T-cell (primary cell): ENCODE measurements at places on chromosomes 3 and 15.

DNA sequence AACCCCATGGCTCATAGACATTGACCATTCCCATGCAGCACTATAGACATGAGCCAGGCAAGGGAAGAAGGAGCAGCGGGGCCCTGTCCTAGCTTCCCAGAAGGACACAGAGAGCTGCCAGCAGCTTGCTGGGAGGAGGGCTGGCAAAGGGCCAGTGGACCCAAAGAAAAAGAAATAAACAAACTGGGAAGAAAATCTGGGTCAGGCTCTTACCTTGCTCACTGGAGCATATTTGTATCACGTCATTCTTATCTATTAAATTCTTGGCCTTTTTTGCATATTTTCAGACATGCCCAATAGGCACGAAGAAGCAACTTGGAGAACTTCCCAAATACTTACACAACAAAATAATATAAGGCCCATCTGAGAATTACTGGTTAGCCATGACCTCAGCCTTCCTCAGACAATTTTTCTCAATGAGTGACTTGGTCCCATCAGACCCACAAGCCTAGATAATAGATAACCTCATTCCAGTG lies 28.4 kb downstream of the RASGRP1 start:
- no peak for DNase-seq

DNA sequence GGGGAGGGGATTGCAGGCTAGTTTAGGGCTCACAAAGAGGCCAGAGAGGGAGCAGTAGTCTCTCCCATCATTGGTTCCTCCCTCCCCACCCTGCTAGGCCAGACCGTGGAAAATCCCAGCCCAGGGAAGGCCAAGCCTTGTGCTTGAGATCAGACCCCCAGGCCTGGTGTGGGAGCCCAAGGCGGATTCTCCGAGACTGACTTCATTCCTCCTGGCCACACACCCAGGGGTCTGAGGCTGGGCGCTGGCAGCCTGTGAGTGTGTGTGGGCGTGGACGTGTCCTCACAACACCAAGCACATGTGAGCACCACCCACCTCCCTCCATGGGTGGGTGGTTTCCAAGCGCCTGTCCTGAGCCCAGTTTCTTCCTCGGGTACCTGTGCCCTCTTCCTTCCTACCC lies 4.1 kb downstream of the LOXL1 start:
- no peak for DNase-seq

DNA sequence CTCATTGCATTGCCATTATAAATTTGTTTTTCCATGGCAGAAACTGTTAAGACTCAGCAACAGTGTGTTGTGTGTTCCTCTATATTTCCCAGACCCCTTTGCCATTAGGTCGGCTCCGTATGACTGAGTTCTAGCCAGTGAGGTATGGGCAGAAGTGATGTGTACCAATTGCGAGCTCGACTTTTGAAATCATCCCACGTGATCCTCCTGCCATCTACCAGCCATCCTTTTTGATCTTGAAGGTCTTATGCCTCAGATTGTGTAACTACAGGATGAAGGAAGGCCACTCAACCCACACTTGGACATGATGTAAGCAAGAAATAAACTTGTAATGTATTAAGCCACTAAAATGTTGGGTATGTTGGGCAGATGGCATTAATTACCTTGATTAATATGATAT lies 562.3 kb downstream of the PDCD6IP start:
- DNase-seq, result no peak

DNA sequence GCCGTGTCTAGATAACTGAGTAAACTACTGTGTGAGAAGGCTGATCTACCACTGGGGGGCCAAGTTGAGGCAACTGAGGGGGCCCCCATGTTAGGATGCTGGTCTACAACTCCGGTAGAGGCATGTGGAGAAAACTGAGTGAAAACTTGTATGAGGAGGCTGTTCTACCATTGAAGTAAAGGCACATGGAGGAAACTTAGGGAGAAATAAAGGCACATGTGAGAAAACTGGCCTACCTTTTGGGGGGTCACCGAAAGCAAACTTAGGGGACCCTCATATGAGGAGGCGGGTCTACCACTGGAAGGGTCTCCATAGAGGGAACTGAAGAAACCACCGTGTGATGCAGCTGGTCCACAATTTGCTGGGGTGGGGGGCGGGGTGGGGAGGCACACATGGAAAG lies 155.2 kb downstream of the FBLN2 start:
- DNase-seq, result no peak

DNA sequence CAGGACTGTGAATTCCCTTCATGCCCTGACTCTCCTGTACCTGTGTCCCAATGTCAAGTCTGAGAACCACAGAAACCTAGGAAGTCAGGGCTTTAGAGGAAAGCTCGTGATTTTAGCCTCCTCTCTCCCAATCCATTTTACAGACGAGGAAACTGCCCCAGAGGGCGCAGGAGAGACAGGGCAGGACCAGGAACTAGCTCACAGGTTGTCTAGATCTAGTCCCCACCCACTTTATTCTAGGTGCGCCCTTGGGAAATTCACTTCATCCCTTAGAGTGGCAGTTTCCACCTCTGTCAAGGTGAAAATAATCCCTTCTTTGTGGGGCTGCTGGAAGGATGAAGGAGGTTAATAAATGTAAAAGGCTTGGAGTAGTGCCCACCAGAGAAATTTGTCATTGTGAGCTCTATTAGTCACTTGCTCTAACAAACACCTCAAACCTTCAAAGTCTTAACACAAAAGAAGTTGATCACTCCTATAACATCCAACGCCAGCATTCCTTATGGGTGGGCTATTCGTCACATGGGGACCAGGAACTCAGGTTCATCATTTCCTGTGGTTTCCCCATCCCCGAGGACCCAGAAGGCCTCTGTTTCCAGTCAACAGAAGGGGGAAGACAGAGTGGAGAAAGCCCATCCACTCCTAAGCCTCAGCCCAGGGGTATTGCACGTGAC lies 282.3 kb downstream of the XXYLT1 start:
- DNase-seq, result no peak

- DNase-seq, result no peak
Measured at GRCh38 chr15:63190769-63191649, 1.6 kb downstream of the RAB8B start.

DNA sequence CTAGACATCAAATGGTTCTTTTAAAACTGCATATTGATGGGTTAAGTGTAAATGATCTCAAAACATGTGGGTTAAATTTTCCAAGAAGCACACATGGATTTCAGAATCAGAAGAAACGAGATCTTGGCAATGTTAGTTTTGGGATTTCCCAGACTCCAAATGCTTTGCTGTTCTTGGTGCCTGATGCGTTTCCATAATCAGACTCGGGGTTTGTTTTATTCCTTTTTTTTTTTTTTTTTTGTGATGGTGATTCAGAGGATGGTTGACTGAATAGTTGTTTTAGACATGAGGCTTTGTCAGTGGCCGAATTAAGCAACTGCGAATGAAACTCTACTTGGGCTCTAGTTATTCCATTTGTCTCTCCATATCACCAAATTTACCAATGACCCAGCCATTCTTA lies 52.2 kb upstream of the FAM98B start:
- no peak for DNase-seq

DNA sequence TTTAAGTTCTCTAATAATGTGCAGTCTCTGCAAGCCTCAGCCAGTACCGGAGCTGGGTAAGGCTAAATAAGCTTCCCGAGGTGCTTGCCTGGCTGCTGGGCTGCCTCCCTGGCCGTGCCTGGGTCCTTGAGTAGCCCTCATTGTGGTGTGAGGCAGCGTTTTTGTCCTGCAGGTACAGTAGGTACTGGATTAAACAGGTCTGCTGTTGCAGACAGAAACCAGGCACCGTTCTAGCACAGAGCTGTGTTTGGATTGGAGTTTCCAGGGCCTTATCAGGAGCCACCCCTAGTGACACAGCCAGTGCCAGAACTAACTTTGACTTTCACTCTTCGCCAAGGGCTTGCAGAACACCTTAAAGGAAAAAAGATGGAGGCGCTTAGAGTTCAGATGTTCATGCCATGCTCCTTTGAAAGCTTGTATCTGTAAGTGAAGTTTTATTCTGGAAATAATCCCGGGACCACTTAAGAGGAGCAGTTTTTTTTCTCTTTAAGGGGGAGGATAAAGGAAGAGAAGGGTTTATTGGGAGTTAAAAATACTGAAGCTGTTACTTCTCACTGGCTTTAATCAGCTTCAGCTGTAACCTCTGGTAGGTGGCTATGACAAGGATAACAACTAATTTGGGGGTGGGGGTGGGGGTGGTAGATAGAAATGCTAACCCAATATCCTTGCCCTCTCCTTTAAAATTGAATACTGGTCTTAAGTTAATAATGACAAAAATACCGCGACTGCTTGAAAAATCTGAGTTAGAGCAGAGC lies 126.8 kb downstream of the MITF start:
- no peak for DNase-seq

- DNase-seq, result no peak
Measured at GRCh38 chr3:60190073-60190472, 1061.2 kb downstream of the FHIT start.

DNA sequence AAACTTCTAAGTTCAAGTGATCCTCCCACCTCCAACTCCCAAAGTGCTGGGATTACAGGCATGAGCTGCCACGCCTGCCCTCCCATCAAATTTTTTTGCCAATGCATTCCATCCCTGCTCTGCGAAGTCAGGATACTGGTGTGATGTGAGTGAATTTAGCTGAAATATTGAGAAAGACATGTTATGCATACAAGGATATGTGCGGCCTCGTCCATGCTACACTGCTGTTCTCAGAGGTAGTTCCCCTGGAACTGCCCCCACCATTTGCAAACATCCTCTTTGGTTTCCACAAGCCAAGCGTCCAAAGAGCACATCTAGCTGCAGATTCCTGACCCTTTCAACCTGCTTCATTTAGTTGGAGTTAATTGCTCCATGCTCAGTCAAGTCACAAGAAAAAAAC lies 36.5 kb upstream of the BCL2A1 start:
- DNase-seq, result no peak

DNA sequence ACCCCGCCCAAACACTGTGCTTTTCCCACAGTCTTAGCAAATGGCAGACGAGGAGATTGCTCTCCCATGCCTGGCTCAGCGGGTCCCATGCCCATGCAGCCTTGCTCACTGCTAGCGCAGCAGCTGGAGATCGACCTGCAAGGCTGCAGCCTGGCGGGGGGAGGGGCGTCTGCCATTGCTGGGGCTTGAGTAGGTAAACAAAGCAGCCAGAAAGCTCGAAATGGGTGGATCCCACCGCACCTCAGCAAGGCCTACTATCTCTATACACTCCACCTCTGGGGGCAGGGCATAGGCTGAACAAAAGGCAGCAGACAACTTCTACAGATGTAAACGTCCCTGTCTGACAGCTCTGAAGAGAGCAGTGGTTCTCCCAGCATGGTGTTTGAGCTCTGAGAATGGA lies 27.2 kb upstream of the WDR5B start:
- no peak for DNase-seq

DNA sequence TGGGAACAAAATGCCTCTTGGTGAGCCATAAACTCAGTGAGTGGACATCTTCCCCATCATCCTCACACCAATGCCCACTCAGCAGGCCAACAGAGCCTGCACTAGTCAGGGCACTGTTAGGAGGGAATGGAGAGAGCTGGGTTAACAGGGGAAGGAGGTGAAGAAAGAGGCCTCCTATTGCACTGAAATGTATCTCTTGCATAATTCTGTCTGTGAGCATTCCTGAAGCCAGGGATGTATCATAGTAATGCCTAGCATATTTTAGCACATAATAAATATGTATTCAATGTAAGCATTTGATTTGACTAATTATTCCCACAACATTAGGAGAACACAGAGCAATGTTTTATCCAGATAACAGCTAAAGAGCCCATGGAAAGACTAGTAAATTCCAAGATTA lies 81.2 kb downstream of the ANO10 start:
- DNase-seq, result no peak

DNA sequence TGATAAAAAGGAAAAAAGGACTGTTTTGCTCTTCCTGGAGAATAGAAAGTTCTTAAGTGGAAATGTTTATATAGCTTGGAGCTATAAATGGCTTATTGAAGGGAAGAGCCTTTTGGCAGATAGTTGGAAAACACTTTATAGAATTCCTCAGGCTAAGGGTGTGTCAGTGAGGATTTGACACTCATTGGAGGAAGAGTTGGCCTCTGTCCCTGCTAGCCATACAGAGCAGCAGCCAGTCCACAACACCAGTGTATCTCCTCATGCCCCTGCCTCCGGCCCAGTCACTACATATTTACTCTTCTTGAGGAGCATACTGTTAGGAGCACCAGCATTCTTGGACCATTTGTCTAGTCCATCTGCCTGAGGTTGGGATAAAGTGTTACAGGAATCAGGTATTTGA lies 36.2 kb downstream of the KLHL18 start:
- no peak for DNase-seq

DNA sequence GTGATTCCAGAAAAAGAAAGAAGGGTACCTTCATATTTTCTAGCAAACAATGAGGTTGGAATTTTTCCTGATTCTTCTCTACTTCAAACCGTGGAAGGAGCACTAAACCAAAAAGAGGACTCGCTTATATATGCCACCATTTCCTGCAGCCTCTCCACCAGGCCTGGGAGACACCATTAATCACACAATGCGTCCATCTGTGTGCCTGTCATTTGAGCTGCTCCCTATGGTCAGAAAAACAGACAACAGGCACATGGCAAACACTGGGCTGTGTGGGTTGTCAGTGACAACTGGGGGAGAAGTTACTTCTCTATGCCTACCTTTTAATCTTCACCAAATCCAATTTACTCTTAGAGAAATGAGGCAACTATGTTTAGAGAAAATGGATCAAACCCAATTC lies 71.9 kb downstream of the NR2F2 start:
- DNase-seq, result no peak

- DNase-seq, result no peak
Measured at GRCh38 chr3:97996988-97997387, 24.8 kb upstream of the RIOX2 start.

- DNase-seq, result no peak
Measured at GRCh38 chr3:16724487-16724886, 119.3 kb upstream of the DAZL start.

DNA sequence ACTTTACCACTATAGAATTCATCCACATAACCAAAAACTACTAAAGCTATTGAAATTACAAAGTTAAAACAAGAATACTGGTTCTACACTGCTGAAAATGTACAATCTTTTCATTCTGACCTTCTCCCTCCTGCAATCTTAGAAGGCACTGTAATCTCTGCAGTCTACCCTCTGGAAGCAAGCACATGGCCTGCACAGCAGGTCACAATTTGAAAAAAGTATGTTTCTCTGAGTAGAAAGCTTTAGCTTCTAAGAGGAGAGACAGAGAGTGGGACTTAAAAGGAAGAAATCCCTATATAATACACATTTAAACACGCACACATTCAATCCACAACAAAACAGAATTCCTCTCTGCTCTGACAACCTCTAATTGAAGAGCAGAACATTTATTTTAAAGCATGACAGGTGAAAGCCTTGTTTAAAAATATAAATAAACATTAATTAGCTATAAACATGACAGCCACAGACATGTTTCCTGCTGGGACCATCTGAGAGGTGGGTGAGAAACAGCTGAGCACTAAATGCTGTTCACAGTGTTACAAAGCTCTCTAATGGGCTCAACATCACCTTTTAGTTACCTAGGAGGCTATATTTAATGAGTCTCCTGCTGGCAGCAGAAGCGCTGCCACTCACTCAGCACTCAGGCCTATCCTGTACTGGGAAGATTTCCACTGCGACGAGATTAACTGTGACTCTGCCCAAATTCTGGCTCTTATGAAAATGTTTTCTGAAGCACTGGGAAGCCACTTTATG lies 447.4 kb downstream of the AGBL1 start:
- DNase-seq, result no peak
